Stimulated activated naive CD8-positive, alpha-beta T cell treated with anti-CD3 and anti-CD28 coated beads, Interleukin-15, amount 100 ng/mL, for 72 hours (primary cell): ENCODE measurements at places on chromosomes 4 and X.

- no peak for DNase-seq
These were observed 110.9 kb upstream of the ANK2 start for GRCh38 chr4:112938461-112939058.

DNA sequence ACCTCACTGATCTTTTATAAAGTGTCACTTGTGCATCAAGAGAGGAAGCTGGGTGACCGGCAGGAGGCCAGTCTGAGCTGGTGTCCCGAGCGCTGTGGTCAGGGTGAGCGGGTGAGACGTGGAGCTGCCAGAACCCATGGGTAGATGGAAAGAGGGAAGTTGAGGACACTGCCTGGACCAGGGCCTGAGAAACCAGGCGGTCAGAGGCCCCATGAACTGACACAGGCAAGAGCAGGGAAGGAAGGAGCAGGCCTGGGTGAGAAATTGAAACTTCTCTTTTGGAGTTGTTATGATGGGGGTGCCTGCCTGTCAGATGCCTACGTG is 192.6 kb downstream of the AFAP1 start:
- DNase-seq: no peak

- no peak for DNase-seq
These were observed 88.0 kb downstream of the FNIP2 start for GRCh38 chr4:158856852-158857251.

GRCh38 chrX:108097380-108097779 is 5.8 kb downstream of the ATG4A start:
- DNase-seq: no peak

DNA sequence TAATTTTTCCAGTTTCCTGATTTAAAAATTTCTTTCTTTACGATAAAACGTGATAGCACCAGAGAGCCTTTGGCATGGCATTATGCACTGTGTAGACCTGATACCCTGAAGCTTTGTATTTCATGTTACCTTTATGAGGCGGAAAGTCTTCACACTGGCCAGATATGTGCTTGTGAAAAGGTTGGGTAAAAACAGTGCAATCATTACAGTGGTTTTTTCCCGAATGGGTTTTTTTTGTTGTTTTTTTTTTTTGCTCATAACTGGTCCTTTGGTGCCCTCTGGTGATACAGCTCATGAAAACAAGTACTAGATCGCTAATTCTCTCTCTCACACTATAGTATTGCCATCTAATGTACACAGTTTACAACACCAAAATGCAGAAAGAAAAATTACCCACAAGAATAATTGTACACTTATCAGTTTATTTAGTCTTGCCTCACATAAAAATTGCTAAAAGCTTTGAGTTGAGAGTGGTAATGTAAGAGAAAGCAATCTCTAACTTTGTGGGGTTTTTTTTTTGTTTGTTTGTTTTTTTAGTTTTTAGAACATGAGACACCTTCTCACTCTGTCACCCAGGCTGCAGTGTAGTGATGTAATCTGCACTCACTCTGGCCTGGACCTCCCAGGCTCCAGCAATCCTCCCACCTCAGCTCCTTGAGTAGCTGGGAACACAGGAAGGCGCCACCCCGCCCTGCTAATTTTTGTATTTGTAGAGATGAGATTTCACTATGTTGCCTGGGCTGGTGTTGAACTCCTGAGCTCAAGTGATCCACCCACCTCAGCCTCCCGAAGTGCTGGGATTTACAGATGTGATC is 21.3 kb downstream of the SPCS3 start:
- no peak for DNase-seq
